ENCODE measurements at places on chromosomes 2 and 18. TPM values are rescaled to one million over a fixed set of nuclear protein-coding genes. Genes with fewer than 3 reads are reported as not detected.

- DNase-seq = no peak
These were observed 445.8 kb upstream of the ACVR2A start for GRCh38 chr2:147398996-147399395.

Gene SERPINB3
- not detected for total RNA-seq

DNA sequence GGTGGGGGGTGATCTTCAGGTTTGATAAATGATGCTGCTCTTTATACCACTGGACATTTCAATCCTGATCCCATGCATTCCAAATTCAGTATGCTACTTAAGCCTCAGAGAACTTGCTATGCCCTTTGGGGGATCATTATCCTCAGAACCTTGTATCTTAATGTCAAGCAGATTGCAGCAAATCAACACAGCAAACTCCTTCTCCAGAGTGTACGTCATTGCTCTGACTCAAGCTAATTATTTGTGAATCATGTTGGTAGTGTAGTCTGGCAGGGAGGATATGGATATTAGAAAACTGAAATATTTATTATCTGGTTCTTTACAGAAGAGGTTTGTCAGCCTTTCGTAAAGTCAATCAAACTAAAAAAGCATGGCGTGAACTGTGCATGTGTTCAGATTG, 562.5 kb upstream of the FAM98A start:
- DNase-seq = no peak

DNA sequence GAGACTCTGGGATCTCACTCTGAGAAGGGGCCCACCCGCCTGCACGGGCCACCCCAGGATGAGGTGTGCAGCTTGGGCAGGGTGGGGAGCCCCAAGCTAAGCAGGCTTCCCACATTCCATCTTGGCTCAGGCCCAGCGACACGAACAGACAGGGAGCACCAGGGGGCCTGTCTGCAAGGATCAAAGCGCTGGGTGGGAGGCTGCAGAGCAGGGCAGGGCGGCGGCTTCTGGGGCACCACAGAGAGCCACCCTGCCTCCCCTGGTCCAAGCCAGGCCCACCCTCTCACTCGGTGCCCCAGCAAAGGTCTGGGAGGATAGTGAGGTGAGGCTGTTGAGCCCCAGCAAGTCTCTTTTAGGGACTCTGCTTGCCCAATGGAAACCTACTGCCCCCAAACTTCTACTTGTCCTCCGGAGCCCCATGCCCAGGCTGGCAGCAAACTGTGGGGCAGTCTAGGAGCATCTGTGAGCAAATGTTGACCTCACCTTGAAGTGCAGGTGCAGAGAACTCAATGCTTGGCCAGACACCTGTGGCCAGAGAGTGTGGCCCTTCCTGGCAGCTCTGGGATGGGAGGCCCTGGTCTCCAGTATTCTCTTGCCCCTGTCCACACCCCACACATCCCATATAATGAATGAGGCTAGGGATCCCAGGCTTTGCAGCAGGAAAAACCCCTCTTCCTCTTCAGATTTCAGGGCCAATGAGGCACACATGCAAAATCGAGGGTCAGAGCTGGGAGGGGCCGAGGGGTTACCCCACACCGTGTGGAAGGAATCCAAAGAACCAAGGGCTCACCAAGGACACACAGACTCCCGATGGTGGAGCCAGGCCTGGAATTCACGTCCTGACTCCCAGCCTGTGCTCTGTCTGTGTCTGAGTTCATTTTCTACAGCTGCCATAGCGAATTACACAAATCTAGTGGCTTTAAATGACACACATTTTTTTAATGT, 18.8 kb upstream of the GLI2 start:
- no peak for DNase-seq

Gene CCL20
- total RNA-seq = 74.7 TPM

GRCh38 chr2:100660851-100661584, 98.2 kb downstream of the PDCL3 start:
- DNase-seq = no peak

DNA sequence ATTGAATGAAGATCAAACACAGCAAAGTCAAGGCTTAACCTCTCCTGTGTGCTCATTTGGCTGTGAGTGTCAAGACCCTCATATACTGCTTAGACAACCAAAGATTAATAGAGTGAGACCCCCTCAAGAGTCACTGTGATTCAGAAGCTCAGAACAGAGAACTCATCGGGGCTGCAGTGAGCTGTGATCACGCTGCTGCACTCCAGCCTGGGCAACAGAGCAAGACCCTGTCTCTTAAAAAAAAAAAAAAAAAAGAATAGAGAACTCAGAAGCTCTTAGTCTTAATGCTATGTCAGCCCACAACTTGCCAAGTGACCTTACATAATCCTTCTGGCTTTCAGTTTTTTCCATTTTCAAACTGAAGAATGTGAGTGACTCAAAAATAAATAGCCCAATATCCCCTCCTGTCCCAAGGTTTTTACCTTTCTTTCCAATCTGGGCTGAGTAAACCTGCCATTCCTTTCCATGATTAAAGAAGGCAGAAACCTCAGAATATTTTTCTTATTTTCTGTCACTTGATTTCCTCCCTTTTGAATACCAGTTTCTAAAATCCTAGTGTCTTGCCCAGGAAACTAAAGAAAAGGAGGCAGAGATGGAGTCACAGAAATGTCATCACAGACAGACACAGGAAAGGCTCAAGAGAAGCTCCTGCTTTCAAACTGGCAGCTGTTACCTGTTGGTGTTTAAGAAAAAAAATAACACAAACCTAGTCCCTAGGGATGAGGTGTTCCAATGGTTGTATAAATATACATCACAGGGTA, 102.4 kb downstream of the CACNB4 start:
- DNase-seq = no peak

Gene SLC23A3
- total RNA-seq = 1.1 TPM

Gene C2orf81
- total RNA-seq = 2.4 TPM

- no peak for DNase-seq
These were observed 69.6 kb upstream of the RAB6C start for GRCh38 chr2:129909651-129910418.

DNA sequence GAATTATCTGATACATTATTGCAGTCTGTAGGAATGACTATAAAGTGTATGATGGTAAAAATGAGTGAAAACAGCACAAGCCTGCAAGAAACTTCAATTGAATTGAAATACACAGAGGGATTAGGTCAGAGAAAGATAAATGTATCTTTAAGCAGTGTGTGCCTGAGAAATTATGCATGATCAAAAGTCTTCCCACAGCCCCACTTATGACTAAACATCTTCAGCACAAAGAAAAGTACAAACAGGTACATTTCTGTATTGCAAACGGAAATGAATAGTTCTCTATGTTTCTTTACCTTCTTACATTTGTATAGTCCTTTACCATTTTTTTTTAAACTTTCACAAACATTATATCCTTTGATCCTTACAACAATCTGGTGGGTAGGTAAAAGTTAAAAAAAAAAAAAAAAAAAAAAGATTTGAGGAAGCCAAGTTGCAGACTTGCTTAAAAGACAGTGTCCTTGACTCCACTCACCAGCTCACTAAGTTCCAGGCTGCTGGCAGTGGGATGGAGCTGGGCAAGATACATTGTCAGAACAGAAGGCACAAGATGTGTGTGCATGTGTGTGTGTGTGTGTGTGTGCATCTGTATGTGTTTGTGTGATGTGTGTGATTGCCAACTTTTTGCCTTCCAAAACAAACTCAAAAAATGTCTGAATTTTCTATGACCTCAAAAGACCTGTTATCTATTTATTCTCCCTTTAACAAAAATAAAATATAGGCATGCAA, 423.7 kb upstream of the ACVR2A start:
- DNase-seq = no peak

Gene TTC27
- total RNA-seq = 29.8 TPM

Measured in activated CD4-positive, alpha-beta memory T cell treated with anti-CD3 and anti-CD28 coated beads for 36 hours (primary cell).